RKO (cell line): ENCODE measurements at places on chromosomes 5 and 9.

- no peak for DNase-seq
Observed at GRCh38 chr5:103394676-103395075, 136.1 kb downstream of the MACIR start.

GRCh38 chr9:72129271-72130156 lies 19.7 kb upstream of the GDA start:
- DNase-seq, result no peak

DNA sequence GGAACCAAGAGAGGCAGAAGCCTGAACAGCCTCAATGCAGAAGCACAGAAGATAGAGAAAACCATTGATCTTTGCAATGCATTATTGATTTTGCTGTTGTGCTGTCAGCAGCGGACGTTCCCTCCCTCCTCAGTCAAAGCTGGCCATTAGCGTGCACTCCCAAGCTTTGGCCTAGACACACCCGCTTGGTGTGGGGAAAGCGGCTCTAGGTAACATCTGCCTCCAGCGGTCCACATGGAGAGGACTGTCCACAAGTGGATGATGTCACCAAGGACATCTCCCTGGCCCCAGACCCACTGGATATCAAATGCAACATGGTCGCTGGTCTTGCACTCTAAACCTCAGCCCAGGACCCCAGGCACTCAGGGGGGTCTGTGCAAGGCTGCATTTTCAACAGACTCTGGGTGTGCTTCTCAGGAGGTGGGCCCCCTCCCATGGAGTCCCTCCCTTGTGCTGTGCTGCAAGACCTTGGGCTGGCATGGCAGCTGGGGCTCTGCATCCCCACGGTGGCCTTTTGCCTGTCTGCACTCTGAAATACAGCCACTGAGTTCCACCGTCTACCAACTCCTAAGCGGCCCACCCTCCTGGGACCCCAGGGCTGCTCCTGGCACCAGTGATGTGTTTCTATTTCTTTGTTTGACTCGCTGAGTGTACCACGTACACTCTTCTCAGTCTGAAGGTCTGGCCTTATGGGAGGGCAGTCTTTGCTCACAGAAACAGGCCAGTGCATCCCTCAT lies 1.9 kb downstream of the SEMA4D start:
- DNase-seq, result no peak

DNA sequence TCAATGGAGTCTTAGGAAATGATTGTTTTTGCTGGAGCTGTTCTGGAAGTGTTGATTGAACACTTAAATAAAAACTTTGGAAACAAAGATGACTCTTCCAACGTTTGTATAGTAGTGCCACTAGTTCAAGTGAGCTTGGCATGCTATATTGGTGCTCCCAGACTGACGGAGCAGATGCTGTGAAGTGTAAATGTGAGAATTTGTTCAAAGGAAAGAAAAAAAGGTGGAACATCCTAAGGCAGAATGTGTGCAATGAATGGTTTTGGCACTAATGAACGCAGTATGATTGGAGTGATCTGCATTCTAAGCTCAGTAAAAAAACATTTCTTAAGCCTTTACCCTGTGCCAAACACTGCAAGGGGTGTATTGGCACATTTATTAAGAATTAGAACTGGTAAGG lies 69.8 kb downstream of the ZNF474 start:
- no peak for DNase-seq

DNA sequence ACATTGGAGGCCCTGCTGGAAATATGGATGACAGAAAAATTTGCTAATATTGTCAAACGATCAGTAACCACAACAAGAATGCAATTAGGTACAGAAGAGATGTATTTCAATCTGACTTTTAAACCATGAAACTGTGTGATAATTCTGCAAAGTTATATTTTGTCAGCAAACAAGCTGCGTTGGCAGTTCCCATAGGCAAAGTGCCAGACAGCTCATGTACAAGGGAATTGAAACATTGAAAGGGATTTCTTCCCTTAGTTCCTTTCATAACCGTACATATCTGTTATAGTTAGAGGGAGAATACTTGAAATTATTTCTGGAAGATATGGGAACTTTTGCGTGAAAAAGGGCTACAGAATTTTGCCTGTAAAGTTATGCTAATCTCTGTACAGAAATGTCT lies 419.4 kb upstream of the PTGER4 start:
- DNase-seq, result no peak
